ENCODE measurements at places on chromosomes 2 and 18.

DNA sequence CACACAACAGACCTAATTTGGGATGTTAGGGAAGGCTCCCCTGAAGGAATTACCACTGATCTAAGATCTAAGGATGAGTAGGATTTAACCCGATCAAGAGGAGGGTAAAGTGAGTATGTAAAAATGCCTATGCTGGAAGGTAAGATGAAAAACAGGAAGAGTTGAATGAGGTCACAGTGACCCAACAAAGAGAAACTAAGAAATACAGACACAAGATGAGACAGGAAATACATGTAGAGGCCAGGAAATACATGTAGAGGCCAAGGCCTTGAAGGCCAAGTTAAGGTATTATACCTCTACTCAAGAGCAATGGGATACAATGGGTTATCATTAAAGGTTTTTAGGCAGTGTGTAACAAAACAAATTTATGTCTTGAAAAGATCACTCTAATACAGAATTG, 131.6 kb upstream of the TANK start:
- no peak for DNase-seq

- no peak for DNase-seq
Measured at GRCh38 chr18:23833714-23834113, 144.5 kb downstream of the LAMA3 start.

- peak; percentile 75 for DNase-seq
Measured at GRCh38 chr2:24382363-24383073, 22.2 kb upstream of the ITSN2 start.

GRCh38 chr2:158179660-158180059, 78.0 kb downstream of the UPP2 start:
- DNase-seq: no peak

DNA sequence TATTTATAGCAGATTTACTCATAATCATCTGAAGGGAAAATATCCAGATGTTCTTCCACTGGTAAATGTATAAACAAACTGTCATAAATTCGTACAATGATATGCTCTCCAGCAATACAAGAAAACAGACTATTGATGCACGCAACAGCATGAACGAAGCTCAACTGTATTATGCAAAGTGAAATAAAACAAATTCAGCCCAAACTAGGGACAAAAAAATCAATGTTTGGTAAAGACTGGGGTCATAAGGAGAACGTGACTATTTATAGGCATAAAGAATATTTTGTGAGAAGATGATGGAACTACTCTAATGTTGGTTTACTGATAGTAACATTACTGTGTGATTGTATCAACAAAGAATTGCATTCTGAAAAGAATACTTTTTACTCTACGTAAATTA, 1276.7 kb upstream of the DDX18 start:
- no peak for DNase-seq

- no peak for DNase-seq
Measured at GRCh38 chr2:21084401-21084800, 39.4 kb upstream of the TDRD15 start.

GRCh38 chr2:26584191-26584590, 57.0 kb downstream of the CIB4 start:
- no peak for DNase-seq

Measured in NCI-H2171 (cell line).